ENCODE measurements at places on chromosomes 12 and 14.
A peak's percentile ranks its signal among the peaks of the same experiment; 100 is the strongest.

- DNase-seq: no peak
Observed at GRCh38 chr14:51210594-51210993, 29.5 kb upstream of the TMX1 start.

- no peak for DNase-seq
Observed at GRCh38 chr12:103279444-103279843, 216.3 kb downstream of the C12orf42 start.

- DNase-seq: no peak
Observed at GRCh38 chr12:43824207-43824775, 11.6 kb upstream of the TMEM117 start.

DNA sequence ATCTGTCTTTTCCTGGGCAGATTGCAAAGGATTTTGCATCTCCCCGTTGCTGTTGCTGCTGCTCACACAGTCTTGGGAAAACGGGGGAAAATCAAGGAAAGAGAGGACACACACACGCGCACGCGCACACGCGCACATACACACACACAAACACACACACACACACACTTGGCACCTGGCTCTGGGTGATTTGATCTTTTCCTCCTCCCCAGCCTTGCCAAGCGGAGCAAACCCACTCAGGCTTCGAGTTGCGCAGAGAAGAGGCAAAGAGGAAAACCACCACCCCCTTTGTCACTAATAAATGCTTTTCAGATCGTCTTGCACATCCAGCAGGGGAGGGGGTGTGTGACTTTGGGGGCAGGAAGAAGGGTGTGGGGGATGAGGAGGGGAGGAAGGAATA is 965 bp upstream of the NOS1 start:
- DNase-seq: no peak

DNA sequence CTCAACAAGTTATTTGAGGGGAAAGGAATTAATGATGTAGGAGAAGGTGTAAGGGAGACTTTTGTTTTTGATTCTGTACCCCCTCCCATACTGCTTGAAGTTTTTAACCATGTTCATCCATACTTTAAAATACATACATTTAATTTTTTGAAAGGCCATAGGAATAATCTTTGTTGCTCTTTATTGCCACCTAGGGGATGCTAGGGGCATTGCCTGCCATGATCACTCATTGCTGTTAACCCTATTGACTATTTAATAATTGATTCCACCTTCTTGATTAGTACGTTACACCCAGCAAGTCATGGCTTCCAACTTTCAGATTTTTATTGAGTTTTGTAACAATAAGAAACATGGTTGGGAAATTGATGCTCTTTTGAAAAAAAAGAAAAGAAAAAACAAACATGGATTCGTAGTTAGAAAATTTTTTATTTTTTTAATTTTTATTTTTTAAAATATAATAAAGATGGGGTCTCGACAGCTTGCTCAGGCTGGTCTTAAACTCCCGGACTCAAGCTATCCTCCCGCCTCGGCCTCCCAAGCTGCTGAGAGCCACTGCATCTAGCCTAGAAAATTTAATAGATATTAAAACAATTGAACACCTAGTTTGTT is 8.5 kb upstream of the PRKAB1 start:
- DNase-seq: no peak

GRCh38 chr12:55931317-55931779 is 386 bp downstream of the DGKA start:
- DNase-seq: no peak

- DNase-seq: peak; percentile 97
Observed at GRCh38 chr12:38149395-38150073, 167.0 kb upstream of the ALG10B start.

GRCh38 chr14:45258073-45258472 is 5.1 kb upstream of the MIS18BP1 start:
- DNase-seq: no peak

- no peak for DNase-seq
Observed at GRCh38 chr12:130514149-130514551, 176.5 kb downstream of the PIWIL1 start.

- no peak for DNase-seq
Observed at GRCh38 chr12:45336762-45337596, 121.1 kb downstream of the ANO6 start.

DNA sequence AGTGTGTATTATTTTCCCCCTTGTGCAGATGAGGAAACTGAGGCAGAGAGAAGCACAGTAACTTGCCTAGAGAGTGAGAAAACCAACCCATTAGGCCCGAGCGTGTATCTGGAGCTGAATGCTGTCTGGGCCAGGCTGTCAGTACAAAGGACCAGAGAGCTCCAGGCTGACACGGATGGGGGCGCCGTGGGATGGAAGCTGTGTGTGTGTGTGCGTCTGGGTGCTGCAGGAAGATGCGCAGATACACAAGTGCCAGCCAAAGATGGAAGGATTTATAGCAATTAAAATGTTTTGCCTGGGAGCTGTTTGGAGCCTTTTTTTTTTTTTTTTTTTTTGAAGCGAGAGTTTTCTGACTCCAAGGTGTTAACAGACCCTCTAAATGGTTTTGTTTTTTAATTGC is 53.7 kb upstream of the GPATCH2L start:
- DNase-seq: no peak

- no peak for DNase-seq
Observed at GRCh38 chr14:106842687-106843086, 1316.3 kb downstream of the TMEM121 start.

GRCh38 chr14:95185033-95185766 is 27.9 kb upstream of the DICER1 start:
- no peak for DNase-seq

DNA sequence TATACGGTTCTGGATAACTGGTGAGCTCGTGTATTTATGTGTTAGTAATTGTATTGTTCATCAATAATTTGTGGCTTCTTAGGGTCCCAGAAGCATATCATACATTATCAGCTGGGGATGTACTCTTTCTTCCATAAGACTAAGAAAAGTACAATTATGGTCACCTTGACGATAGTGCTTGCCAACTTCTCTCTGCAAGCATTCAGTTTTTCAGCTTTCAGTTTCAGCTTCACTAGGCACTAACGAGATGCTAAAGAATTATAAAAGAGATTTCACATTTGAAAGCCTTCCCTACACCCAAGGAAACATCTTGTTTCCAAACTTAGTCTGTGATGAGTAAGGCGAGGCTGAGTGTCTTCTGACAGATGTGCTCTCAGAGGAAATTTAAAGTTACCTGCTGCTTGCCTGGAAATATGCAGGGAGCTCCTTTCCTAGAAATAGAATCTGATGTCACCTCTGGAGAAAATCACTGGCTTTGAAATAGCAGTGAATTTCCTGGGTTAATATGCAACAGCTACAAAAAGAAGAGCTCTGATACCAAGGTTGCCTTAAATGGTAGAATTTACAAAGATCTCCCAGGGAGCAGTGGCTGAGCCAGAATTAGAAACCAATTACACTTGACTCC is 1419.9 kb upstream of the TMEM132C start:
- no peak for DNase-seq

DNA sequence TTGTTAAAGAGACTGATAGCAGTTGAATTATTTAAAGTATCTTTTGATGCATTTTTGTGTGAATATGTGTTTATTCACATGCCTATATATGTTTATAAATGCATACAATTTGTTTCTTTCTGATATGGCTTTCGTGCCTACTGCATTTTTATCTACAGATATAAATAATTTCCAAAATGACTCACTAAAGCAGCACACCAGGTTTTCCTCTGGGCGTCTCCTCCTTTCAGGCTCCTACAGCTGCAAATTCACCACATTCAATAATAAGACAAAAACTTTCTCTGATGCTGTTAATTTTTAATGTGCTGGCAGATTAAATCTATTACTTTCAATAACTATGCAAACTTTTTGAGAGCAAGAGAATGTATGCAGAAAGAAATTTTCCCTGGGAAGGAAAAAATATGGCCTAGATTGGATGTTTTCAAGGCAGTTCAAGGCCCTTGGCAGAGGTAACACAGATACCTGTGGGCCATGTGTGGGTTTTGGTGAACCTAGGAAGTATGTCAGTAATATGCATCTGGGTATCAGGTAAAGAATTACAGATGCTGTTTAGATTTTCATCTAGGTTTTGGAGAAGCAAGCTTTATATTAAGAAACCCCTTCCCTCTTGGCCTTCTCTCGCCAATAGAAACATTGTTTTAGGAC is 381.8 kb downstream of the EGLN3 start:
- DNase-seq: no peak

- DNase-seq: no peak
Observed at GRCh38 chr12:9820281-9820930, 6.9 kb upstream of the KLRF1 start.

- peak; percentile 32 for DNase-seq
Observed at GRCh38 chr12:111437816-111438454, 32.2 kb downstream of the SH2B3 start.
